SK-N-SH (cell line): ENCODE measurements at places on chromosomes 1 and 21.

DNA sequence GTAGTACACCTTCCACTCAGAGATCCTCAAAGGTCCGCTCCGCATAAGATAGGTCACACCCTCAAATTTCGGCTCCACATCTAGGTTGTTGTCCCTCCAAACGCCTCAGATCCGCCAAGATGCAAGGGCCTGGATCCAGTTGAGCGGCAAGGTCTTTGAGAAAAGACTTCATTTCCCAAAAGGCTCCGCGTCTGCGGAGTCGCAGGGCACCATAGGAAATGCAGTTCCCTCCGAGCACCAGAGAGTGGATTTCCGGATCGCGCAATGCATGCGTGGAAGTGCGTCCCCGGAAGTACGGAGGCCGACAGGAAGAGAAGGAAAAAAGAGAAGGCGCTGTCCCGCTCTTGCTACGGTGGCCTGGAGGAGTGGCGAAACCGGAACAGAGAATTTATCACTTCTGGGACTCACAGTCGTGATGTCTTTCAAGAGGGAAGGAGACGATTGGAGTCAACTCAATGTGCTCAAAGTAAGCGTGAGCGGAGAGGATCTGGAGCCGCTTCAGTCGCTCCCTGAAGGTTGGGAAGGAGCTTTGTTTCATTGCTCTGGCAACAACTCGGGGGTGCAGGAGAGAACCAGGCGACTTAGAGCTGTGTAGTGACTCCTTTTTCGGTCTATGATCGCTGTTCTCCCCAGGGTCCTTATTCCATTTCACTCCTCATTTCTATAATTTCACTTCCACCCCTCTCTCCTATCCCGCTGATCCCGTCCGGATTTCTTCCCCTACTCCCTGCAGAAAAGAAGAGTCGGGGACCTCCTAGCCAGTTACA, at the start of the genes LYSMD1 and SCNM1:
Gene LYSMD1, minus strand, starts transcription at position 165 of the 767 bp plus-strand sequence. CDS start 644 bp downstream, outside the sequence.
Gene SCNM1, plus strand, starts transcription at position 407 of the 767 bp plus-strand sequence. Its CDS starts 9 bp downstream, at position 416.
- peak; percentile 88 for DNase-seq

DNA sequence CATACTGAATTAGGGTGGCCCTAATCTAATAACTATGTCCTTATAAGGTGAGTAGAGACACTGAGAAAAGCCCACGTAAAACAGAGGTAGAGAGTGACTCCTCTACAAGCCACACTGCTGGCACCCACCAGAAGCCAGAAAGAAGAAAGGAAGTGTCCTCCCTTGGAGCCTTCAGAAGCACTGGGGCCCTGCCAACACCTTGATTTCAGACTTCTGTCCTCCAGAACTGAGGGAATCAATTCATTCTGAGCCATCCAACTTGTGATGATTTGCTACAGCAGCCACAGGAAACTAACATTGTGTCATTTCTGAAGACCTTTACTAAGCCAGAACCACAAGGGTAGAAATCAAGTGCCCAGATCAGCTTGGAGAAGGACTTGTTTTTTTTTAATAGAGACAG, 15.0 kb downstream of the GNB1 start:
- no peak for DNase-seq

GRCh38 chr21:19853709-19854575, 1144.3 kb upstream of the NCAM2 start:
- no peak for DNase-seq

- no peak for DNase-seq
These were observed 49.8 kb downstream of the ELK4 start for GRCh38 chr1:205582046-205582445.

- no peak for DNase-seq
These were observed 872 bp downstream of the GPBP1L1 start for GRCh38 chr1:45685308-45686014.

GRCh38 chr1:2110738-2111673, 60.8 kb downstream of the PRKCZ start:
- no peak for DNase-seq

- DNase-seq: no peak
These were observed 50.9 kb upstream of the CDC42BPA start for GRCh38 chr1:227369102-227369760.

- peak; percentile 67 for DNase-seq
These were observed at the start of gene NRIP1 for GRCh38 chr21:15064576-15065391. Gene NRIP1 (minus strand): TSS chr21:15065000. CDS start chr21:14968192, 96,808 bp downstream.

GRCh38 chr1:80929868-80930508, 870.7 kb upstream of the ADGRL2 start:
- DNase-seq: no peak

DNA sequence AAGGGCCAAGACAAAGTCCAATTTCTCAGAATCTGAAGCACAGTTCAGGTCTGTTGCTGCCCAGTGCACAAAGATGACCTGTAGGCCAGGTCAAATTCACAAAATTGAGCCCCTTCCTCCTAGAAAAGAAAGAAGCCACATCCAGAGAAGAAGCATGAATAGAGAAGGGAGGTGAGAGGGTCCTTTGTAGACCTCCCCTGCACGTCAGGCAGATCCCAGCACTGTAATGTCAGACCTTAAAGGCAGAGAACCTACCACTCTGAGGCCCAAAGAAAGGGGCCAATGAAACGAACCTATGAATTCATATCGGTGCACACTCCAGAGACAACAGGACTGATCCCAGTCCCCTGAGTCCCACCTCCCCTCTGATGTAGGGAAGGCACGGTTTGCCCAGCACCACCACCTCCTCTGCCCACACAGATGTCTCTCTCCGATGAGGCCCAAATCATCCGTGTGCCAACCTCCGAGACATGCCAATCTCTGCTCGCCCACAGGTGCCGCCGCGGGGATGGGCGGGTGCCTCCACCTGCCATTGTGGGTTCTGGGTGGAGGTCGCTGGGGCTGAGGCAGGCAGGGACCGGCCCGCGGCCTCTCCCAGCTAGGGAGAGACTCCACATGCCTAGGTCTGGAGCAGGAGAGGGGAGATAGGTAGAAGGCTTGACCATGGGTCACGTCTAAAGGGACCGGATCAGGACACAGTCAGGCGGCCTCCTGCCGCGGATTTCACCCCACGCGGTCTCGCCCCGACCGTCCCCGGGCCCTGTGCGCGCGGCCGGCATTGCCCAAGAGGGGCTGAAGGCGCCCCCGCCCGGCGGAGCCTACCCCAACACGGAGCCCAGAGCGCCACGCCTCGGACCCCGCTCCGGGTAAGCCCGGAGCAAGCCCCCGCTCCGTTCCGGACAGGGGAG, 42.1 kb downstream of the RRAGC start:
- no peak for DNase-seq

DNA sequence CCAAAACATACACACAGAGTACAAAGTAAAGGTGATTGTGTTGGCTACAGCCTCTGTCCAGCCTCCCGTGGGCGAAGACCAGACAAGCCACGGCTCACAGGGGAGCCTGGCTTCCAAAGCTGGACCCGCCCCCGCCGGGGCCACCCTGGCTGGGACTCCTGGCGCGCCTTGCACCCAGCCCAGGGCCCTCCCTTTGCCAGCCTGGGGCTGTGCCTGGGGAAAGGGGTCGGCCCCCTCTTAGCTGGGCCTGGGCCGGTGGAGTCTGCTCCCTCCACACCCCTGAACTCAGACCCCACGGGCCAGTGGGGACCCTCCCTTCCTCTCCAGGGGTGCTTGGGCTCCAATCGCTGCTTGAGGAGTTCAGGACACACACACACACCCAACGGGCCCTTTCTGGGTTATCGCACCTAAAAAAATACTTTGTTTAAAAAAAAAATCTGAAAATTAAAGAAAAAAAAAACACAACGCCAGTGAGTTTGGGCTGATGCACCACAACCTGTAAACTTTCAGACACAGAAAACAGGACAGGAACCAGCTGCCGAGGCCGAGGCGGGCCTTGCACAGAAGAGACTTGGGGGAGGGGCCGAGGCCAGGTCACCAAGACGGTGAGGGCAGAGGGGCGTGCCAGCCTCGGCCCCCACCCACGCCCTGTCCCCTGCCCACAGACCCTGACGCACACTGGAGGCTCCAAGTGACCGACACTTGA, 56.3 kb downstream of the KCNAB2 start:
- no peak for DNase-seq

GRCh38 chr1:212256369-212256768, 28.8 kb upstream of the PPP2R5A start:
- DNase-seq: no peak

- no peak for DNase-seq
These were observed 161.5 kb upstream of the ESRRG start for GRCh38 chr1:216884614-216885229.

DNA sequence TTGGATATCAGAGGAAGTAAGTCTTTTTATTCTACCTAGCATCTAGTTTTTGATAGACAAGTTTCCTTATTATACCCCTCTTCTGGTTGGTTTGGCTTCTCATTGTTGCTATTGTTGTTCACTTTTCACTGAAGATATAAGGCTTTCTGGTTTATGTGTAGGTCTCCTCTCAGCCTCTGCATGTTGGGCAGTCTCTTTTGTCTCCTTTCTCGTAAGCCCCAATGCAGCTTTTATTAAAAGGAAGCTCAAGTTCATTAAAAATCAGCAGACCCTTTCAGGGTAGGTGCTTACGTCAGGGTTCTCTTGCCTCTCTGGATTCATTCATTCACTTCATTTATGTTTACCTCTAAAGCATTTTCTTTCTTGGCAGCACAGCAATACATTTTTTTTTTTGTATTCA, 4.8 kb upstream of the DHX9 start:
- DNase-seq: no peak

DNA sequence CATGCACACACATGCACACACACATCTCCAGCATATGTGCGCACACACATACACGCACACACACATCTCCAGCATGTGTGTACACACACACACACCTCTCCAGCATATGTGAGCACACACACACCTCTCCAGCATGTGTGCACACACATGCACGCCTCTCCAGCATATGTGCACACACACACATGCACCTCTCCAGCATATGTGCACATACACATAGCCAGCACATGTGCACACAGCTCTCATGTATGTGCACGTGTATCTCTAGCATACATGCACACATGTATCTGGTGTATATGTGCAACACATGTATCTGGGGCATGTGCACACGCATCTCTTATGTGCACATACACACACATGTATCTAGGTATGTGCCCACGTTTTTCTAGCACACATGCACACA, 57.9 kb downstream of the SLC19A1 start:
- no peak for DNase-seq

DNA sequence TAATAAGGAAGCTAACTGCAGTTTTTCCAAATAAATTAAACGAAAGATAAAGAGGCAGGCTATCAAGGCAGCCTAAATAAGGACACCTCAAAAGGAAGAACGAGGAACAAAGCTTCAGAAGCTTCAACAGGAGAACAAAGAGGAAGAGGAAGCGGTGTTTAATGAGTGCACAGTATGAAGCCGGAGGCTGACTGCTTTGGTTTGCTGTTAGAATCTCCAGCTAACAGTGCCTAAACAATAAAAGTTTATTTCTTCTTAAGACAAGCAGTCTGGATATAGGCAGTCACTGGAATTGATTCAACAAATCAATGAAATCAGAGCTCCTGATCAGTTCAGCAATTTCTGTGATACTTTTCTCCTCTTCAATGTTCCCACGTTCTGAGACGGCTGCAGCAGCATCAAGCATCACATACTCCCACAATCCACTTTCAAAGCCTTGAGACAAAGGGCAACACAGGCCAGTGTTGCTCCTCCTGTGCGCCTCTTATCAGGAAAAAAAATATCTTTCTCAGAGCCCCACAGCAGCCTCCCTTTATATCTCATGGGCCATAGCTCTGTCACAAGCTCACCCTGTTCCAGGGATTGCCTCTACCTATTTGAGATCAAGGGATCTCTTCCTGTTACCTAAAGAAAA, 365.6 kb upstream of the ST6GALNAC5 start:
- DNase-seq: no peak

- DNase-seq: peak; percentile 96
These were observed at the start of gene DDI2 for GRCh38 chr1:15617173-15618076. Gene DDI2 (plus strand): TSS chr1:15617458. CDS start chr1:15617671, 213 bp downstream.

DNA sequence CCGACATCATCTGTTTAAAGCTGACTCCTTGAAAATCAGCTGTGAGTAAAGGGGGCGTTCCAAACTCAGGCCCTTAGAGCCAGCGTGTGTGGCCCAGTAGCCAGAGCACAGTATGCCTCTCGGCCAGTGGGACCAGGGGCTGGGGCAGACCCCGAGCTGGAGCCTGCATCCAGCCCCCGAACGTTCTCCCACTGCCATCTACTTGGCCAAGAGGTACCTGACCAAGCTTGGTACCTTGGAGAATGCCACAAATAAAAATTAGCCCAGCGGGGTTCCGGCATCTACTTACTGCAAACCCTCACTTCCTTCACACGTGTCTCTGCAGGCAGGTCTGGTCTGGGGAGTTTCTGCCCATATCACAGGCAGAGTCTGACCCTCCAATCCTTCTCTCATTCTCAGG, 56.7 kb upstream of the COL6A2 start:
- no peak for DNase-seq

DNA sequence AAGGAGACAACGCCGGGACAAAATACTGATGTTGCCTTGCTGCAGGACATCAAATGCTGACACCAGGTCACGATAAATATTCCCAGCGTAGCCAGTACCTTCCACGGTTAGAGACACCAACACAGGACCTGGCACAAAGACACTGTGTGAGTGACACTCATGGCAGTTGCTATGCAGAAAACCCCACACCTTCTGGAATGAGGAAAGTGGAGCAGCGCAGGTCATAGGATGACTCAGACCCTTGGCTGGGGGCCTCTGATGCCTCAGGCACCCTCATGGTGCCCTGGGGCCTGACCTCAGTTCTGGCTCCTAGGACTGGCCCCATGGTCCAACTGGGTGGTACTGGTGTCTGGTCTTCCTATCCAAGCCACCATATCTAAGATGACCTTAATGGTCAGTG, 7.0 kb downstream of the DCST2 start:
- DNase-seq: no peak

DNA sequence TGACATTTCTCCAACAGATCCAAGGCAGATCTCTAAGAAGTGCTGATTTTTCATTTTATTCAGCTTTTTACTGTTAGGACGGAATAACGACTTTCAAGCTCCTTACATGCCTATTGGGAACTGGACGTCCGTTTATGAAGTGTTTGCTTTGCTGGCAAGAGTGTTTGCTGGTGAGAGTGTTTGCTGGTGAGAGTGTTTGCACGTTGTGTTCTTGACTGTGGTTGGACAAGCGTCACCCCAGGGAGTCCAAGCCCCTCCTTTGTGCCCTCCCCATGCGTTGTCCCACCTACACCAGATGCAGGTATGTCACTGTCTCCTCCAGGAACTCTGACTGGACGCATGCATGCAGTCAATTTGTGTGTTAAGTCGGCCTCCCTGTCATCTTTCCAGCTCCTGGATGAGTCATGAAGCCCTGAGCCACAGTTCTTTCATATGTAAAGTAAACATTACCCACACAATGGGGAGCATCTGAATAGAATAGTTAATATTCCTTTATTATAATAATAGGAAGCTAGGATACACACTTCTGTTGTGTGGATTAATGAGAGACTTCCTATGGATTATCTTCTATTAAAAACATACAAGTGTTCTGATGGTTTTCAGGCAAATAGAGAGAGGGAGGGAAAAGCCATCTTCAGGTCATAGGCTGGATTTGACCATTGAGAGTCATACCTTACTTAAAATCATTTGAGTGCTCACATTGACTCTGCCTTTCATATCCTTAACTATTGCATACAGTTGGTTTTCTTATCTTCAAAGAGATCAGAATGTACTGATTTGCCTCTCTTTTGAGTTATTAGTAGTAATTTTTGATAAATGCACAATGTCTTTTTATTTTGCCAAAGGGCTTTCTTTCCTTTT, 119.2 kb downstream of the GALNT2 start:
- no peak for DNase-seq
